ENCODE measurements at places on chromosomes 7 and 10. TPM values are rescaled to one million over a fixed set of nuclear protein-coding genes. Genes with fewer than 3 reads are reported as not detected.

Gene C10orf53
- not detected for total RNA-seq

Gene STEAP1B
- not detected for total RNA-seq

Gene AGMO
- total RNA-seq = not detected

Gene CACUL1
- 27.6 TPM for total RNA-seq

Gene CRHR2
- total RNA-seq = not detected

Gene RHOBTB1
- 0.69 TPM for total RNA-seq

Gene CNTNAP2
- total RNA-seq = not detected

Gene TMEM176B
- not detected for total RNA-seq

Gene NEUROG3
- not detected for total RNA-seq

Gene IGFBP3
- total RNA-seq = 0.72 TPM

Gene SORCS1
- not detected for total RNA-seq

Gene CDNF
- 0.62 TPM for total RNA-seq

Gene AP5Z1
- total RNA-seq = 44.4 TPM

Gene IQUB
- 0.05 TPM for total RNA-seq

Gene GIMAP7
- total RNA-seq = 40.5 TPM

Gene CCDC126
- total RNA-seq = 6.2 TPM

Gene HPSE2
- total RNA-seq = not detected

Gene IL6
- total RNA-seq = 0.35 TPM

Data from activated CD4-positive, alpha-beta T cell treated with anti-CD3 and anti-CD28 coated beads, Interleukin-2, amount 10 ng/mL, durations not matched to agents 24 days and 14 days (primary cell).